ENCODE measurements at places on chromosomes 5 and 9. TPM values are rescaled to one million over a fixed set of nuclear protein-coding genes. Genes with fewer than 3 reads are reported as not detected.

Gene CCDC183
- 10.3 TPM for polyA plus RNA-seq

- DNase-seq, result no peak
- H3K4me1 ChIP-seq, result no peaks in the 10 kb centered on the region
- H3K36me3 ChIP-seq, result no peaks in the 10 kb centered on the region
- no peak overlapping the region for H3K4me3 ChIP-seq
- H3K27me3 ChIP-seq, result no peaks in the 10 kb centered on the region
- H3K27ac ChIP-seq, result no peak overlapping the region
These were observed 25.0 kb upstream of the CEP78 start for GRCh38 chr9:78210841-78211301.

- H3K4me1 ChIP-seq, result peaks cover 44% of the 10 kb centered on the region
- no peaks in the 10 kb centered on the region for H3K36me3 ChIP-seq
- H3K27ac ChIP-seq, result no peak overlapping the region
- no peak overlapping the region for H3K4me3 ChIP-seq
- no peak for DNase-seq
- H3K27me3 ChIP-seq, result no peaks in the 10 kb centered on the region
These were observed 17.3 kb downstream of the ADRB2 start for GRCh38 chr5:148843510-148844318.

DNA sequence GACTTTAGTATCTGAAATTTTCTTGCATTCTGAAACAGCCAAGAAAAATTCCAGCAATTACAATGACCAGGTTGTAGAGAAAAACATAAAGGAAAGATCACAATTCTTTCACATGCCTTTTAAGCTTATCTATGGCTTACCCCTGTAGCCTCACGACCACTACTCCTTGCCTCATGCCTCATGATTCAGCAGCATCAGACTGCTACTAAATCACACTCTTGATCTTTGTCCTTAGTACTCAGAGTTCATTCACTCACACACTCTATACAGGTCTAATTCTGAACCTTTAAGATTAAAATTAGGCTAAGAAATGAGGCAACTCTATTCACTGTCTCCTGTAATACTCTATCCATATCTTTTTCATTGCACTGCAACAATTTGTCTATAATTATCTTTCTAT lies 415.1 kb downstream of the MLLT3 start:
- H3K4me1 ChIP-seq, result no peaks in the 10 kb centered on the region
- no peak overlapping the region for H3K27ac ChIP-seq
- no peaks in the 10 kb centered on the region for H3K36me3 ChIP-seq
- H3K4me3 ChIP-seq, result no peak overlapping the region
- H3K27me3 ChIP-seq, result no peaks in the 10 kb centered on the region
- DNase-seq, result no peak

GRCh38 chr5:91126448-91126847 lies 256.7 kb downstream of the ARRDC3 start:
- H3K27me3 ChIP-seq, result no peaks in the 10 kb centered on the region
- H3K27ac ChIP-seq, result peak overlapping the region; percentile 71
- peaks cover 20% of the 10 kb centered on the region for H3K4me1 ChIP-seq
- no peak for DNase-seq
- H3K36me3 ChIP-seq, result no peaks in the 10 kb centered on the region
- no peak overlapping the region for H3K4me3 ChIP-seq
